Sigmoid colon (tissue), 7 donors: ENCODE measurements at places on chromosomes 2 and 18. TPM values are rescaled to one million over a fixed set of nuclear protein-coding genes. Genes with fewer than 3 reads are reported as not detected.

The NPPC gene
- total RNA-seq: 1.9 TPM

The TRPM8 gene
- not detected for total RNA-seq

The TGFA gene
- 0.33 TPM for total RNA-seq

The SERPINB10 gene
- total RNA-seq: not detected

The PROKR1 gene
- total RNA-seq: 1.1 TPM

GRCh38 chr2:135037831-135038230, 9.4 kb downstream of the MAP3K19 start:
- H3K27me3 ChIP-seq: no peaks in the 10 kb centered on the region
- H3K36me3 ChIP-seq: no peaks in the 10 kb centered on the region
- no peak for DNase-seq
- H3K4me3 ChIP-seq: no peak overlapping the region
- no peaks in the 10 kb centered on the region for H3K4me1 ChIP-seq

GRCh38 chr2:111135910-111136297, 15.2 kb downstream of the BCL2L11 start:
- H3K36me3 ChIP-seq: no peaks in the 10 kb centered on the region
- no peak overlapping the region for H3K4me3 ChIP-seq
- no peaks in the 10 kb centered on the region for H3K27me3 ChIP-seq

GRCh38 chr2:98795891-98796676, 65.2 kb upstream of the MGAT4A start:
- no peaks in the 10 kb centered on the region for H3K36me3 ChIP-seq
- peaks cover 14% of the 10 kb centered on the region for H3K4me1 ChIP-seq
- no peak overlapping the region for H3K4me3 ChIP-seq
- no peaks in the 10 kb centered on the region for H3K27me3 ChIP-seq
- H3K27ac ChIP-seq: no peak overlapping the region

DNA sequence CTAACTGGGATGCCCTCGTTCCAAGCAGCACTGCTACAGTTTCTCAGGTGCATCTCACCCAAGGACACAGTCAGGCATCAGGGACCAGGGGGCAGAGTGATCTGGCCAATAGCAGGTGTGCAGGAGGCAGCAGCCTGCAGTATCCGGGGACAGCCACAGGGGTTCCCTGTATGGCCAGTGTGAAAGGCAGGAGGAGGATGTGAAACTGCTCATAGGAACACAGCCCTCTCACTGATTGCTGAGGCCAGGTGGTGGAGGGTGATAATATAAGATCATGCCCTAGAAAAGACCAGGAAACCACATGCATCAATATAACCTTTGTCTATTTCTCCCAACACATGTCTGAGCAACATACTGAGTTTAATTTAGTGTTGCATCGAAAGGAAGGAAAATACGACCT, 112.7 kb upstream of the TACR1 start:
- H3K4me3 ChIP-seq: no peak overlapping the region
- H3K27ac ChIP-seq: no peak overlapping the region
- H3K4me1 ChIP-seq: no peaks in the 10 kb centered on the region
- H3K36me3 ChIP-seq: no peaks in the 10 kb centered on the region

DNA sequence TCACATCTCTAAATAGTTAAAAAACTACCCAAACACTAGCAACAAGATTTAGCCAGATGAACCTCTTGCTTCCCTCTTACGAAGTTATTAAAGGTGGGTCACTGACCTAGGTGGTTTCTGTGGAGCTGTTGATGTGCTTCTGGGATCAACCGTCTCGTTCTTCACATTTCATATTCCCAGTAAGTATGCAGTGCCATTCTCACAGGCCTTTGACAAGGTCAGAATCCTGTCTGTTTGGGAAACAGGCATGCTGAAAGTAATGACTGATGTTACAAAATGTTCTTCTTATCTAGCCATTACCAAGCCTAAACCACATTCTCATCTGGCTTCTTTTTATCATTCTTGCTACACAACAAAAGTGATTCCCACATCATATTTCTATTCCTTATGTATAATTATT, 70.3 kb downstream of the WDR7 start:
- H3K4me3 ChIP-seq: no peak overlapping the region
- H3K27ac ChIP-seq: no peak overlapping the region
- H3K36me3 ChIP-seq: no peaks in the 10 kb centered on the region
- H3K27me3 ChIP-seq: no peaks in the 10 kb centered on the region
- H3K4me1 ChIP-seq: no peaks in the 10 kb centered on the region

- H3K4me1 ChIP-seq: no peaks in the 10 kb centered on the region
- H3K36me3 ChIP-seq: no peaks in the 10 kb centered on the region
- H3K27me3 ChIP-seq: no peaks in the 10 kb centered on the region
- no peak for DNase-seq
- H3K4me3 ChIP-seq: no peak overlapping the region
Measured at GRCh38 chr2:222127660-222128059, 171.1 kb downstream of the PAX3 start.

DNA sequence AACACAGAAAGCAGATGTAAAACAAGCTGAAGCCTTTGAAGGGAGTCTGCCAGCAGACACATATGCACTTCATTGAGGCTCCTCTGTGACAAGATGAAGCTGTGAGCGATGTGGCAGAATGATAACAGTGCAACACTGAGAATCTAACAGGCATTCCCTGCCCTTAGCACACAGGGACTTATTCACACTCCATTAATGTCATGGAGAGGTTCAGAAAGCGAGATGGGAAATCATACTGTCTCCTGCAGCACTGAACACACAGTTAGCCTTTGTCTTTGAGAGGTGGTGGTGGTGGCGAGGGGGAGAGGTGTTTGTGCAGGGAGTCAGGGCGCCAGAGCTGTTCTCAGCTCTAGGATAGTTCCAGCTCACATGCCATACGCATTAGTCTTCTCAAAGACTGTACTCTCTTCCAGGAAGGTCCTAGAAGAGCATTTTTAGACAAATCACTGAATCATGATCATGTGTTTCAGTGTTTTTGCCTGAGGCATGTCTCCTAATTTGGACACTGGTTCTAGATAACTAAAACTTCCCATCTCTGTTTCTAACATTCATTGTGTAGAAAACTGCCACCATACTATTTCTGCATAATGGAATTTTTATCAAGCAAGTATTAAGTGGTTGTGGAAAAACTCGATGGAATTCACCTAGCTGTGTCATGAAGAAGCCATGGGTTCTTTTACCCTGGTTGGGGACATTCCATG, 93.5 kb upstream of the ITGB6 start:
- peaks cover 71% of the 10 kb centered on the region for H3K4me1 ChIP-seq
- no peak overlapping the region for H3K4me3 ChIP-seq
- DNase-seq: peak; percentile 75
- peak overlapping the region; percentile 67 for H3K27ac ChIP-seq
- no peaks in the 10 kb centered on the region for H3K27me3 ChIP-seq
- peaks cover 23% of the 10 kb centered on the region for H3K36me3 ChIP-seq

- no peaks in the 10 kb centered on the region for H3K4me1 ChIP-seq
- no peak overlapping the region for H3K4me3 ChIP-seq
- peaks cover 7% of the 10 kb centered on the region for H3K36me3 ChIP-seq
- H3K27ac ChIP-seq: no peak overlapping the region
Measured at GRCh38 chr2:120134263-120134662, 88.9 kb downstream of the TMEM185B start.
